GM23248 (cell line): ENCODE measurements at places on chromosomes 3 and 15.

GRCh38 chr3:60330107-60330506 is 921.1 kb downstream of the FHIT start:
- DNase-seq = no peak

GRCh38 chr3:167776066-167776685 is 40.7 kb downstream of the SERPINI1 start:
- no peak for DNase-seq

DNA sequence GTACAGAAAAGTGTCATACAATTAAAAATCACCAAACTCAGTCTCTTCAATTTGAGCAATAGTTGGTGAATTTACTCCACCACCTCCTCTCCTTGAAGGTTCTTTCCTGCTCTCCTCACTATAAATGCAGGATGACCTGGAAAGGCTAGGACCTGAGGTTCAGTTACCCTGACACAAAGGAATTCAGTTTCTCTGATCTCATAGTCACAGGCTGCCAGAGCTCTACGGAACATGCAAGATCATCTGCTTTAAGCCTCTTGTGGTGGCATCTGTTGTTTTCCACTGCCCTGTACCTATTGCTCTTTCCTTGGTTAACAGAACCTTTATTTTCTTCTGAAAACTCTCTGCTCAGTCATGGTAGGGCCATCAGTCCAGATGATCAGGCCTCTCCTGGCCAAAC is 4.9 kb upstream of the TP63 start:
- DNase-seq = peak; percentile 9

DNA sequence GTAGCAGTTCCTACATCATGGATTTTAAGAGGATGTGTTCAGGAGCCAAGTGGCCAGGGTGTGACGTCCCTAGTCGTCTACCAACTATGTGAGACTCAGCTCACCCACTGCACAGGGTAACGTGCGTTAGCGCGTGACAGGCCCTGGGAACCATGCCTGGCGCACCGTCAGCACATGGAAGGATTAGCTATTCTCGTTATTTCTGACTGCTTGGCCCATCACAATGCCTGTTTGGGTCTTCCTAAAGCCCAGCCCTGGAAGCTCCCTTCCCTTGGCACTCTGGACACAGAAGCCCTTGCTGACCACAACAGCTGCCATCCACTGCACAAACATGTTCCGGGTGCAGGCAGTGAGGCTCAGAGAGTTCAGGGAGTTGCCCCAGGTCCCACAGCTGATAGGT is 91.0 kb upstream of the RPL32 start:
- no peak for DNase-seq

DNA sequence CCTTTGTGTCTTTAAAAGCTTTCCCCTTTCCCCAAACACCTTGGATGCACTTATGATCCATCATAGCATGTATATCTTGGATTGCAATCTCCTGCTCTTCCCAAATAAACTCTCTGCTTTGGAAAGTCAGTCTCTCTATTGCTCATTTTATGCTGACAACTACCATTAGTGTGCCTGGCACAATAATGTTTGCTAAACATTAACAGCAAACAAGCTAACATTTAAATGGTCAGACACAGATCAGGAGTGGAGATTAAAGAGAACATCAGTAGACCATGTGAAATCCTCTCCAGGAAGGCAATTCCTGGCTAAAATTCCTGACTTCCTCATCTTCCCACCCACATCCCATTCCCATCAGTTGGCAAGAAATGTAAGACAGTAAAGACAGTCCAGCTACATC is 44.3 kb upstream of the EIF1B start:
- no peak for DNase-seq
